Chondrocyte (in vitro differentiated cells): ENCODE measurements at places on chromosomes 6 and 20. TPM values are rescaled to one million over a fixed set of nuclear protein-coding genes. Genes with fewer than 3 reads are reported as not detected.

EYA4 gene
- total RNA-seq, result 1.7 to 8.6 TPM (median 7.9 TPM) in 3 replicates

DNA sequence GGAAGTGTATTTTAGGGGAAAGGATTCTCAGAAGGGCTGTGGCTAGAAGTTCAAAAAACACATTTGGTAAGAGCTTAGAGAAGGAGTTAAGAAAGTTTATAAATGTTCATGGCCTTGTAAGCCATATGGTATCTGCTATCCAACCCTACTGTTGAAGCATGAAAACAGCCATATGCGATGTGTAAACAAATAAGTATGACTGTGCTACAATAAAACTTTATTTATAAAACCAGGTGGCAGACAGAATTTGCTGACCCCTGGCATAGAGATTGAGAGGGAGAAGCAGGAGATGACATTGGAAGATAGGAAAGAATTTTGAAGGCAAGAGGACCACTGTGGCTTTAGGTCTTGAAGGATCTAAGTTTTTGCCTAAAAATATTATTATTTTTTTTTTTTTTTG is 583.5 kb downstream of the DOK5 start:
- no peak overlapping the region for H3K27ac ChIP-seq
- H3K36me3 ChIP-seq, result no peaks in the 10 kb centered on the region
- no peaks in the 10 kb centered on the region for H3K27me3 ChIP-seq
- no peak for DNase-seq
- no peak overlapping the region for H3K4me3 ChIP-seq

DNA sequence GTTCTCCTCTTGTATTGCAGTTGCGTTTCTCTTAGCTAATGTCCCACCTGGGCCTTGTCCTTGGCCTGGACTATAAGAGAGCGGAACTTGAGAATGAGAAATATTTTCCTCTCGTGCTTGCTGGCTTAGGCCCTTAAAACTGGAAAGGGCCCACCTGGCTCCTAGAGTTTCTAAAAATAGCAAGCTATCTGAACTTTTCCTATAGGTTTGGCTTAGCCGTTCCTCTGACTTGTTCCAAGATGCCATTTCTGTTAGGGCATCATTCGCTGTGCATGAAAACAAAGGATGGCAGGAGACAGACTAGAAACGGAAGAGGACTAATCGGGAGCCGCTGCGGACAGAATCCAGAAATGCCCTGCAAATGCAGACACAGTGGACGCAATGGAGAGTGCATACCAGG is 4.5 kb downstream of the RIPOR3 start:
- peaks cover 28% of the 10 kb centered on the region for H3K27me3 ChIP-seq
- H3K27ac ChIP-seq, result no peak overlapping the region
- peaks cover 2% of the 10 kb centered on the region for H3K36me3 ChIP-seq
- H3K4me1 ChIP-seq, result peaks cover 14% of the 10 kb centered on the region
- DNase-seq, result no peak
- H3K4me3 ChIP-seq, result no peak overlapping the region

GRCh38 chr6:155039618-155040017 is 44.5 kb downstream of the TIAM2 start:
- no peak overlapping the region for H3K4me3 ChIP-seq
- no peak overlapping the region for H3K27ac ChIP-seq
- DNase-seq, result no peak
- no peaks in the 10 kb centered on the region for H3K27me3 ChIP-seq
- no peaks in the 10 kb centered on the region for H3K36me3 ChIP-seq

ZBTB46 gene
- total RNA-seq, result 5.9 to 8.3 TPM (median 6.0 TPM) in 3 replicates

GRCh38 chr6:148999929-149000468 is 253.2 kb downstream of the UST start:
- peaks cover 51% of the 10 kb centered on the region for H3K4me1 ChIP-seq
- H3K36me3 ChIP-seq, result peaks cover 10% of the 10 kb centered on the region
- peak overlapping the region; percentile 86 for H3K27ac ChIP-seq
- H3K4me3 ChIP-seq, result no peak overlapping the region
- H3K27me3 ChIP-seq, result no peaks in the 10 kb centered on the region
- no peak for DNase-seq
